ENCODE measurements at places on chromosomes 4 and X.

- DNase-seq: no peak
Observed at GRCh38 chrX:10922159-10922558, 189.0 kb upstream of the HCCS start.

DNA sequence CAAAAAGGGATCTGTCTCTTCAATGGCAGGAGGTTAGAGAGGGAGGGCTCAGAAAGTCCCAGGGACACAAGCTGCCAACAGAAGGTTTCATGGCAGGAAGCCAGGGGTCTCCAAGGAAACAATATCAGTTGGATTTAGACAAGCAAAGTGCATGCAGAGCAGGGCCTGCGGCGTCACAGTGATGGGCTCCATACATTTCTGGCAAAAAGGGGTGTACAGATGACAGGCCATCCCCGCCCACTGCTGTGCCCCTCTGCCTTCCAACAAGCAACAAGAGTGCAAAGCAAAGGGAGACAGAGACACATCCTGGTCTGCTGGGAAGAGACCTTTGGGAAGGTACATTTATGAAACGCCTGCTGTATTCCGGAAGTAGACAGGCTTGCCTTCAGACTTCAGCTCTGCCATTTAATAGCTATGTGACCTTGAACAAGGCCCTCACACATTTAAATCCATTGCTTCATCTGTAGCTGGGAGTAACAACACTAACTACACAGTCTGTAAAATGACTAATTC, 121.2 kb downstream of the AFAP1 start:
- no peak for DNase-seq

GRCh38 chrX:149527705-149528104, 13.1 kb upstream of the EOLA1 start:
- DNase-seq: no peak

- DNase-seq: no peak
Observed at GRCh38 chr4:45438047-45438446, 685.8 kb downstream of the GABRG1 start.

DNA sequence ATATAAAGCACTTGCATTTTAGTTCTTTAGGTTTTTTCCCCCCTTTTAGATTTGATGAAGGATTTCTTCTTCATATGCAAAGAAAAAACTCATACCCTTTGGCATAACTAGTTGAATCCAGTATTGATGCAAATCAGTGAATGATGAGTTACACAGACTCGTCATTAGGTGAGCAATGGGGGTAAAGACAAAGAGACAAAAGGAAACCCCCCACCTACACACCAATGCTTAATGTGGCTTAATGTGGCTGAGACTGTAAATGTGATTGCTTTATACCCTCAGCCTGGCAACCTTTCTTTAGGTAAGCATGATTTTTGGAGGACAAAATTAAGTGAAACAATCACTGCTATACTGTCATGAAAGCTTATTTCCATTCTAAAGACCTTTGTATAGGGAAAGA, 39.5 kb downstream of the CD40LG start:
- no peak for DNase-seq

DNA sequence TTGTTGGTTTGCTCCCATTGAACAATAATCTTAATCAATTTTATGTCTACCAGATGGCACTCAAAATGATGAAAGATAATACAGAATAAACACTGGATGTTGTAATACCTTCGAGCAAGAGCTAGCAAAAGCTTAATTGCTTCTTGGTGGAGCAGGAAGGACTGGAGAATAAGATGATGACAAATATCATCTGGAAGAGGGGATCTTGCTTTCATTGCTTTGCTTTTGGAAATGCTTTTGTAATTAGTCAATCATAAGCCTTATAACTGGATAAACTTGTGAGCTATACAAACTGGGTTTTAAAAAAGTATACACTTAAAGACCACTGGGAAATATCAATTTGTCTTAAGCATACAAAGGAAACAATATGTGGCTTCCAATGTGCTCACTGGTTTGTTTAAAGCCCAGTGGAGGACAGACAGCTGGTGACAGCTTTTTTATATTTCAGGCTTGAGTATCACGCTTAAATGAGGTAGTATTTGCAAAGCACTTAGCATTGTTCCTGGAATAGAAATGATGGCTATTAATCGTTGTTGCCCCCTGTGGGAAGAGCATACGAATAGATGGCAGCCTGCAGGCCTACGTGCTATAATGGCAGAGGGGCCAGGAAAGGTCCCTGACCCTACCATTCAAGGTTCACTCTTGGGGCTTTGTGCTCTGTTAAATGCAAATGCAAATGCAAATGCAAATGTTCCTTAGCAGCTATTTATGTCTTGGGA, 61.2 kb downstream of the TMEM150C start:
- DNase-seq: no peak

- DNase-seq: no peak
Observed at GRCh38 chrX:2568125-2568524, 67.3 kb upstream of the DHRSX start.

DNA sequence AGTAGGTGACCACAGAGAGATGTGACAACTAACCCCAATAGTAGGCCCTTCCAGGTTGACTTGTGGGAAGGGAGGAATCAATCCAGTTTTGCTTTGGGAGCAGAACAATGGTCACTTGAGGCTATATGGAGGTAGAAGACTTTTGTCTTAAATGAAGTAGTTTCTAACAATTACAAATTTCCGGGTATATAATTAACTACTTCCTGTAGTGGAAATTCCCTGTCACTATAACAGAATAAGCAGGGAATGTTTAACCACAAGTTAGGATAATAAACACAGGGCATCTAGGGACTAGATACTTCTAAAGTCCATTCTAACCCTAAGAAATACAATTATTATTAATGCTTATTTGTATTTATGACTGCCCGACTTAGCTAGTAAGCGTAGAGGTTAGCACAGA, 99.0 kb upstream of the TRPC3 start:
- DNase-seq: no peak

GRCh38 chrX:16130707-16131106, 7.3 kb downstream of the GRPR start:
- DNase-seq: no peak

- DNase-seq: no peak
Observed at GRCh38 chr4:85870298-85871083, 395.5 kb downstream of the ARHGAP24 start.

DNA sequence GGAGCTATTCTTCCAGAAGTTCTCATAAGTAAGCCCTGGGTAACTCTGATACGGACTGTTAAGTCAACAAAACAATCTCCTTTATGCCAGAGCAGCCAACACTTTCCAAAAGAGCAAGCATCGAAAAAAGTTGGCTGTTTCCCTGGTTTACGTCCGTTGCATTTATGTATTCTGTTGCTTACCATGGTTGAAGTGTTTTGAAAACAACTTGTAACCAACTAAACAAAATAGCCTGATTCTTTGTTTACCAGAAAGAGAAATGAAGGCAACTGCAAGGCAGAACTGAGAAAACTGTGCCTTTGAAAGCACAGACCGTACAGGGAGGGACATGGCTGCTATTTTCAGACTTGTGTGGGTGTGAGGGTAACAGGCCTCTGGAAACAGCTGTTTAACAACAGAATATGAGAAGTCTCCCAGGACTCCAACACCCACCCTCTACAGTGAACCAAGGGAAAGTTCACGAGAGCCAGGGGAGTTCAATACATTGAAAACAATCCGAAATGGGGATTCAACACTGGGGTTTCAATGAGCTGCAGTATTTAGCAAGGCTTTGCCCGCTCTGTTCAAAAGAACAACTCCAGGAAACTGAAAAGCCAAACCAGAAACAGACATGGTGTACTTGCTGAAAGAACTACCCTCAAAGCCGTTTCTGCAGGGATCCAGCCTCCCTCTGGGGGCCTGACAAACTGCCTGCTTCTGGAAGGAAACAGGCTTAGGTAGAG, 95.8 kb upstream of the EGFL6 start:
- DNase-seq: no peak

- no peak for DNase-seq
Observed at GRCh38 chr4:6674500-6675149, 19.1 kb upstream of the S100P start.

- no peak for DNase-seq
Observed at GRCh38 chr4:100707786-100708185, 190.0 kb upstream of the EMCN start.

DNA sequence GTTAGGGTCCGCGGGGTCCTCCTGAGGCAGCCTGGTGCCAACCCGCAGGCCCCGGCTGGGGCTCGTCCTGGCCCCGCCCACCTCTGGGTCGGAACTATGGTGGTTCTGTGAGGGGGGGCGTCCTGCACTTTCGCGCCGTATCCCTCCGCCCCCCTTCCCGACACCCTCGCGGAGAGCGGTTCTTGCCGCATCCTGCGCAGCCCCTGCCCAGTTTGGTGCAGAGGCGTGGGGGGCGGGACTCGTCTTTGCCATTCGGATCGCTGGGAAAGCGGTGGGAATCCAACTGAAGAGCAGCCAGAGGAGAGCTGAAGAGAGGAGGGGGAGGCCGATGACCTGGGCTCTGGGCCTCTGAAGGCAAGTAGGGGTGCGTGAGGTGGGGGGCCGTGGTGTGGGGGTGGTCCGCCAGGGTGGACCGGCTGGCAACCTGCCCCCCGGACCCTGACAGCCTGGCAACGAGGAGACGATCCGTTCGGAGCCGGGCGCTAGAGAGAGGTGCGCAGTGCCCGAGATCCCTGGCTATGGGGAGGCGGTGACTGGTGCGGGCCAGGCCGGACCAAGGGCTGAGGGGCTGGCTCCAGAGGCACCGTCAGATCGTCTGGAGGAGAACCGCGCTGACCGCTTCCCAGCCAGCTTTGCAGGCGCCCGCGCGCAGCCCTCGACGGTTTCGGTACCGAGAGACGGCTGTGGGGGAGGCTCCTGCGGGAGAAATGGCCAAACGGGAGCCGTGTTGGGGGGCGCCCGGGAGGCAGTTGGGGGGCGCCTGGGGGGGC, at the start of gene GPRASP1:
GPRASP1 (plus strand) TSS at position 242 of the 770 bp plus-strand sequence. CDS start 2,431 bp downstream, outside the sequence.
- no peak for DNase-seq

GRCh38 chr4:1767770-1768366, 25.2 kb upstream of the FGFR3 start:
- no peak for DNase-seq

DNA sequence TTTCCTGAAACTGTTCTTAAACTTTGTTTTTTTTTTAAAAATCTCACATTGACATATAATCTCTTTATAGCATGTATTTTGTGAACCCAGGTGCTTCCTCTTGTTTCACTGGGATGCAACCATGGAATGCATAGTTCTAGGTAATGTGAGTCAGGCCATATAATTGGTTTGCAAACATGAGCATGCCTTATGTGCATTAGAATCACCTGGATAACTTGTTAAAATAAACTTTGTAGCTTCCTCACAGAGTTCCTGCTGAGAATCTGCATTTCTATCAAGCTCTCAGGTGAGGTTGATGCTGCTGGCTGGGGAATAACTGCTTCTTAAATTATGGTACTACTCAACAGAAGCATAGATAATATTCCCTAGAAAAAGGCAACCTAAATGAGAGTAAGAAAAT, 940.3 kb upstream of the LCORL start:
- DNase-seq: no peak

GRCh38 chr4:1596393-1596792, 87.7 kb downstream of the FAM53A start:
- DNase-seq: no peak

DNA sequence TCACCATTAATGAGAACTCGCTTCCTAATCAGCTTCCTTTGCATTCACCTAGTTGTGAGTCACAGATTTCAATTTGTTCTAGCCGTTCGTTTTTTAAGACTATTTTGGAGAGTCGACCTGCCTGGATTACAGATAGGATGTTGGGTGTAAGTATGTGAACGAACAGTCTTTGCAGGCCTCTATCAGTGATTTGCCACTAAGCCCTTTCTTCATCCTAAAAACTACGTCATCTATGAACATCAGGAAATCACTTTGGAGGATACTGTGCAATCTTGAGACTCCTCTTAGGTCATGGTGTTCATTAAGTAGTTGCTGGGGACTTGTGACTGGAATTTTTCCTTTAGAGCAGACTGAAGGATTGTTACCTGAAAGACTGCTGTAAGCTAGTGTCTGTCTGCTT, 1.1 kb downstream of the POLA1 start:
- no peak for DNase-seq

DNA sequence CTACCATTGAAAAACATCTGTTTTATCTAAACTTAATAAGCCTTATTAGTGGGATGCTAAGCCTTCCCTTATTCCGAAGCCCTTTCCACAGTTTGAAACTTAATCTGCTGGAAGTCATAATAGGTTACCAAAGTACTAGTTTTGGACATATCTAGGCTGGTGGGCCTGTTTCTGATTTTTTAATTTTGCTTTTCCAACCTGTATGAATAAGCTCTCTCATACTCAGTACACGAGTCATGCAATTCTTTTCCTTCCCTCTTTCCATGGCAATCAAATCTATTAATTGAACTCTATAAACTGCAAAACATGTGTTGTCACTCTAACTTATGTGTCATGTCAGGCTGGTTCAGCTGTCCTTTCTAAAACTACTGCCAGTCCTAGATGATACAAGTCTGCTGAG, 91.0 kb downstream of the AMMECR1 start:
- no peak for DNase-seq

GRCh38 chr4:156559346-156559745, 412.3 kb downstream of the PDGFC start:
- no peak for DNase-seq

DNA sequence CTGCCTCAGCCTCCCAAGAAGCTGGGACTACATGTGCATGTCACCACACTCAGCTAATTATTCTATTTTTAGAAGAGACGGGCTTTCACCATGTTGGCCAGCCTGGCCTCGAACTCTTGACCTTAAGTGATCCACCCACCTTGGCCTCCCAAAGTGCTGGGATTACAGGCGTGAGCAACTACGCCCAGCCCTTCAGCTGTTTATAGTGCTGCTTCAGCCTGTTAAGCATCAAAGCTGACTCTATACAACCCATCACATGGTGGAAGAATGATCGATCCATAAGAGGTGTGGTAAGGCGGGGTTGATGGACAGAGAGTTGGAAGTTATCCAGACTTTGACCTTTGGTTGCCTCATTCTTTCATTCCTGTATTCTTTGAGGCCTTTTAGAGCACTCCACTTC, 56.2 kb upstream of the RAPGEF2 start:
- no peak for DNase-seq

- DNase-seq: no peak
Observed at GRCh38 chr4:158799856-158800255, 31.0 kb downstream of the FNIP2 start.

DNA sequence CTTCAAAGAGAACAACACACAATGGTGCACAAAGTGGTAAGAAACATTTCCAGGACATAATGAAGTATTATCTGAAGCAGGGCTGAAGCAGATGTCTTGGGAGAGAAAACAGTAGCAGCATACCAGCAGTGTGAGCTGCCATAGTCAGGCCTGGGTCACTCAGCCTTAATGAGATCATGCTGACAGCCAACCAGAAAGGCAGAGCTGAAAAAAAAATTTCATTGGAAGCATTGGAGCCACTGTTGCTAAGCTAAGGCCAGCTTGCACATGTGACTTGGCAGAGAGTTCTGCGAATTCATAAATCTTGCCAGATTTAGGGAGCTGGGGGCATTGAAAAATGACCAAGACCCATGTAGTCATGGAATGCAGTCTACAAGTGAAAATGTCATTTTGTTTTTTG, 444.0 kb upstream of the PITX2 start:
- DNase-seq: no peak

- DNase-seq: no peak
Observed at GRCh38 chr4:53306729-53307128, 59.1 kb downstream of the SCFD2 start.

GRCh38 chr4:26763063-26763462, 97.6 kb upstream of the STIM2 start:
- no peak for DNase-seq
